ELR (cell line): ENCODE measurements at places on chromosomes 5 and 9.

DNA sequence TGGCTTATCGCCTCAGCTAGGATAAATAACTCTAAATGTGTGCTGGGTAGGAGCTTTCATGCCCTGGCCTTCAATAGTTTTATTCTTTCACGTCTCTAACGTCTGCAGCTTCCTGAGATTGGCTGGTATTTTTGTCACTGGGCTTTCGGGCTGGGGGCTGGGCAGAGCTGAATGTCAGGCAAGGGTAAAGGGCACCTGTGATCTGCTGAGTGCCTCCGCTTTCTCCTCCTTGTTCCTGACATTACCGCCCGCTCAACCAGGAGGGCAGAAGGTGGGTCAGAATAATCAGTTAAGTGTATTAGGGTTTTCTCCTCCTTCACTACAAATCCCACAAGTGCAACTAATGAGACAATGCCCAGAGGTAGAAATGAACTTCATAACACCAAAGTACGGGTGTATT is 216.6 kb downstream of the TSSK1B start:
- no peak for DNase-seq

GRCh38 chr5:173592050-173592669 is 24.3 kb downstream of the BOD1 start:
- peak; percentile 47 for DNase-seq

DNA sequence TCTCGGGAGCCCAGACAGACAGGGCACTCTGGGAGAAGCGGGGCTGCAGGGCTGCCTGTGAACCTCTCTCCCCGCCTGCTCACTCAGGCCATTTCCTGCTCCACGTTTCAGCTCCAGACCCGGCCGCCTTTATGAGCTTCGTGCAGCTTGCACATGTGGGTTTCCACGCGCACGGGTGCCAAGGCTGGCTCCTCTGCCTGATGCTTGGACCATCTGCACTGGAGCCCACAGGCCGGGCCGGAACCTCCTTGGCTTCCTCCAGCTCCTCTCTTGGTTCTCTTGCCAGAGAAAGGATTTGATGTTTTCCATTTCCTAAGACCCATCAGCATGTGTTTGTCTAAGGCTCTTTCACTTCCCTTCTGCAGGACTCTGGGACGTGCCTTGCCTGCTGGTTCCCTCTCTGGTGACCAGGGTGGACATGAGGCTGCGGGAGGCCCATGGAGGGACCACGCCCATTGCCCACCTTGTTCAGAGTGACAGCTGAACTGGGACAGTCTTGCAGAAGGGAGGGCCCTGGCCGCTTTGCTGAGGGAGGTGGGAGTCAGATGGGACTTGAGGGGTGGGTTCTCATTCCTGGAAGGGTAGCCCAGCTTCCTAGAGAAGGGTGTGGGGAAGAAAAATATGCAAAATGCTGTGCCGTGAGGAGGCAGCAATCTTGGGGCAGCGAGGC is 23.3 kb upstream of the COL5A1 start:
- DNase-seq: no peak

- DNase-seq: no peak
Observed at GRCh38 chr9:9951556-9952160, 661.1 kb downstream of the PTPRD start.
